SK-N-DZ (cell line): ENCODE measurements at places on chromosomes 3 and 15.

DNA sequence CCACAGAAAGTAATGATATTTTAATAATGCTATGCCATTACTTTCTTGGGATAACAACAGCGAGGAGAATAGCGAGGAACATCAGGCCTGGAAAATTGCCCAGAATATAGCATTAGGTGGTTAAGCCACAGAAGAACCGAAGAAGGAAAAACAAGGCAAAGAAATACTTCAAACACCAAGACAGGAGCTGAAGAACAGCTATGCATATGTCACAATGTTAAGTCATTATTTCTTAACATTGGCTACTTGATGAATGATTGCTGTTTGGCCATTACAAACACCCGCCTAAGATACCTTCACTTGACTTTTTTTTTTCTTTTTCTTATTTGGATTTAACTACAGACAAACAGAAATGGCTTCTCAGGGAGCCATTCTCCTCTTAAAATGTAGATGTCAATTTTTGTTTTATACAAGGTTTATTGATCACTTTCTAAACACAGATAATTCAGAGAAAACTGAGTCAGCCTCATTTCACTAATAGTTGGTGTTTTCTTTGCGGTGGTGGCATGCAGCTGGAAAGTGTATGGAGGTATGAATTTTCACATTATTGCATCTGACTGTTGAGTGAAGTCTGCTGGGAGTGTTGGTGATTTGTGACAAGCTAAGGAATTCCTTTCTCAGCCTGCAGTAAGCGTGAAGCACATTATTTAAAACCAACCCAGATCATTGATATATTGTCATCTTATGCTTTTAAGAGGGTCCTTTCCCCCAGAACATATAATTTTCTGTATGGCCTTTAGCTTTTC is 705.7 kb upstream of the NR2F2 start:
- DNase-seq: no peak

DNA sequence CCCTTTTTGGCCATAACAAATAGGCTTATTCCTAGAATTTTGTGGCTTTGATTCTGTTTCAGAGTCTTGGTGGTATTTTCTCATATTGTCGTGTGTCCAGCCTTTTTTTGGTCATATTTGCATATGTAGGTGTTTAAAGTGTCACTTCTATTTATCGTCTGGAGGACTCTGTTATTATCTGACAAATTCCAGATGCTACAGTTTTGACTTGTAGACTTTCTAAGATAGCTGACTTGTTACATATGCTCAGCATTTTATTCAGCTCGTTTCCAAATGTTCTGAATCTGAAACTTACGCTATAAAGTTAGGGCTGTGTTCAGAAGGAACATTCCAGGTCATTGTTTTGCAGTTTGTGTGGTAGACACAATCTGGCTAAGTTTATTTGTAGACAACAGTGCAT is 1.9 kb downstream of the PPP4R2 start:
- no peak for DNase-seq

GRCh38 chr3:14204515-14205284 is 26.1 kb downstream of the LSM3 start:
- DNase-seq: no peak

- no peak for DNase-seq
These were observed 25.4 kb downstream of the ZNF621 start for GRCh38 chr3:40550167-40550566.

DNA sequence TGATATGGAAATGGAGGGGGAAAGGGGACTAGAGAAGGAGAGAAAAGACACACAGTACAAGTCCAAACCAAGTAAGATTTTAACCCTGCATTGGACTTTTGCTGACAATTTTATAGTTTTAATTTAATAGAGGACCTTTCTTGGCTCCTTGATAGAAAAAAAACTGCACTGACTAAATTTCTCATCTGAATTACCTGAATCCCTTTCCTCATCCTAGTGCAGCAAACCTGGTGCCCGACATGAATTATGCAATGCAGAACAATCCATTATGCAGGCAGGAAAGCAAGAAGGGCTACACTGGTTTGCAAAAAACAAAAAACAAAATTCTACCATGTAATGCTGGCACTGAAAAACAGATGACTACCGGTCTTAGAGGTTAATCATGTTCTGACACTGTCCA is 15.5 kb downstream of the MAGI1 start:
- no peak for DNase-seq

DNA sequence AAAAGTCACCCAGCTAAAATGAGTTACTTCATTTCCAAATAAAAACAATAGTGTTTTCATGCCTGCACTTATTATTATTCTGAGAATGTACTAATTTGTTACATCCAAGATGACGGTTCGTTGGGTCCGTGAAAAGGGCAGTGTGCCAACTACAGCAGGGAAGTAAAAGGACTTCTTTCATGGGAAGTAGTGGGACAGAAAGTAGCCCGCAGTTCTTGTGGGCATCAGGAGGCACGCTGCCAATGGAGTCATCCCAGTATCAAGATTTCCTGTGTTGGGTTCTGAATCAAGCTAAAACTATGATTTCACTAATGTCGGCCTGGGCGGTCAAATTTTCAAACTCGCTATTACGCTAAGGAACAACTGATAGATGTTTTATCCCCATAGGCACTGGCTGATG is 254.5 kb upstream of the SOX2 start:
- no peak for DNase-seq

DNA sequence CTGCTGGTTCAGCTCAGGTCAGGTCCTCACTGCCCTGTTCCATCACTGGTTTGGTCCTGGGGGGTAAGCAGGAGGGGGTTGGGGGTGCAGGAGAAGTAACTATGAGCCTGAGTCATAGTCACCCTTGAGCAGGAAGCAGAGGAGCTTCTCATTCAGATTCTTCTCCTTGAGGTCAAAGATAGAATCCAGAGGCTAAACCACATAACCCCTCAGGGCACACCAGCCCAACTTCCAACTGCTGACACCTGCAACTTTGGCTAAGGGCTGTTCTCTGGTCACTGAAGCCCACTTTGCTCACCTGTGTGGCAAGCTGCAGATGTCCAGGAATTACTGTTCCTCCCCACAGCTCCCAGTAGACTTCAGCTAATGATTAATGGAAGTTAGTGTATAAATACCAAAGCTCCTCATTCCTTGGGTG is 48.8 kb upstream of the LRRFIP2 start:
- DNase-seq: no peak

GRCh38 chr15:71588746-71589145 is 221.6 kb upstream of the NR2E3 start:
- DNase-seq: no peak

- DNase-seq: no peak
These were observed 3.2 kb upstream of the GABRG3 start for GRCh38 chr15:26967719-26968269.

DNA sequence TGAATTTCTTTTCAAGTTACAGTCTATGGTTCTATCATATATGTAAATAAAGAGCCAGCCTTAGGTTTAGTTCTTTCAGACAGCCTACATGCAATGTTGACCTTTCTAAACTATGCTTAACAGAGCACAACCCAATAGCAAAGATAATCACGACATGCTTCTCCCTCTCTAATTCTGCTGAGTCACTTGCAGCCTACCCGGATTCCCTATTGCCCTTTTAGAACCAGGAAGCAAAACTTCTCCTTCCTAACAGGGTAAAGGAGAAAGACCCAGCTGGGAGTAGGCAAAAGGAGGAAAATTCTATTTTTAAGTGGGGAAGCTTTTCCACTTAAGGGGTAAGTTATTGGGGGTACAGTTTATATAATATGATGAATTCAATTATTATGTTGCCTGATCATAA is 79.3 kb downstream of the SLC7A14 start:
- no peak for DNase-seq

DNA sequence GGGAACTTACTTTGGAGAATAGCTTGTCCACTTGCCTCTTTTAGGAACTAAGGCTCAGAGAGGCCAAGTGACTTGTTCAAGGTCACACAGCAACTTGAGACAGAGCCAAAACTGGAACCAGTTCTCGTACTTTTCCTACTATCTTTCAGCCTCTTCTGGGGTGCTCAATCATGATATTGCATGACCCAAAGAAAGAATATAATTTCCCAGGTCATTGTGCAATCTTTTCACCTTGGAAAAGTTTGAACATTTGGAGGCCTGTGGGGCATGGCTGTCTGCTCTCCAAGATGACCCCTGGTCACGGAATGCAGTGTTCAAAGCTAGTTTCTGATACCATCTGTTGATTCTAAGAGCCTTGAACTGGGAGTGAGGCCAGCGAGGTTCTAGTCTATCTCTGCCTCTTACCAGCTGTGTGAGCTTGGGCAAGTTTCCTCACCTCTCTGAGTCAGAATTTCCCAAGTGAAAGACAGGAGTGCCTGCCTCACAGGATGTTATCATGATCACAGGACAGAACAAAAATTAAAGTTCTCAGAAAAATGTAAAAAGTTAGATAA is 89.7 kb downstream of the BDH1 start:
- no peak for DNase-seq

- DNase-seq: peak; percentile 46
These were observed 1.0 kb downstream of the TSC22D2 start for GRCh38 chr3:150409125-150409511.

- DNase-seq: no peak
These were observed 91.7 kb downstream of the CEMIP start for GRCh38 chr15:80870893-80871292.

GRCh38 chr15:89756897-89757296 is 5.8 kb upstream of the MESP1 start:
- DNase-seq: no peak

- no peak for DNase-seq
These were observed 9.3 kb downstream of the PSTPIP1 start for GRCh38 chr15:77004189-77004588.

GRCh38 chr15:73048624-73049295 is 3.5 kb upstream of the NEO1 start:
- DNase-seq: no peak

DNA sequence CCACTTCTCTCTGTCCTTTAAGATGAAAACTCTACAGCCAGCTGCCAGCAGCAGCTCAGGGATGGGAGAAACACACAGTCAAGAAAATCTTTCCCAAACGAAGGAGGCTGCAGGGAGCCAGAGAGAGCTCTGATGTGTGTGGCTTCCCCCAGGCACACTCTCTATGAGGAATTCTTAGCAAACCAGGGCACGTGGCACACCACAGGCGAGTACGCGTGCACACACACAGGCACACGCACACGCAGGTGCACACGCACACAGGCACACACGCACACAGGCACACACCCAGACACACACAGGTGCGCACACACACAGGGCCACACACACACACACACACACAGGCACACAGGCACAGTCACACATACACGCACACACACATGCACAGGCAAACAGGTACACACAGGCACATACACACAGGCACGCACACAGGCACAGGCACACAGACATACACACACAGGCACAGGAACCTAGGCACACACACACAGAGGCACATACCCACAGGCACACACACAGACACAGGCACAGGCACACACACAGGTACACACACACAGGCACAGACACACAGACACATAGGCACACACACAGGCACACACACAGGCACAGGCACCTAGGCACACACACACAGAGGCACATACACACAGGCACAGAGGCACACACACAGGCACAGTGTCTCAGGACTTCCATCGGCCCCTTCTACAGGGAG is 91.5 kb upstream of the ATP2B2 start:
- DNase-seq: no peak

GRCh38 chr15:90221246-90221900 is 12.4 kb downstream of the CIB1 start:
- peak; percentile 74 for DNase-seq
